ENCODE measurements at places on chromosomes 11 and 22.

DNA sequence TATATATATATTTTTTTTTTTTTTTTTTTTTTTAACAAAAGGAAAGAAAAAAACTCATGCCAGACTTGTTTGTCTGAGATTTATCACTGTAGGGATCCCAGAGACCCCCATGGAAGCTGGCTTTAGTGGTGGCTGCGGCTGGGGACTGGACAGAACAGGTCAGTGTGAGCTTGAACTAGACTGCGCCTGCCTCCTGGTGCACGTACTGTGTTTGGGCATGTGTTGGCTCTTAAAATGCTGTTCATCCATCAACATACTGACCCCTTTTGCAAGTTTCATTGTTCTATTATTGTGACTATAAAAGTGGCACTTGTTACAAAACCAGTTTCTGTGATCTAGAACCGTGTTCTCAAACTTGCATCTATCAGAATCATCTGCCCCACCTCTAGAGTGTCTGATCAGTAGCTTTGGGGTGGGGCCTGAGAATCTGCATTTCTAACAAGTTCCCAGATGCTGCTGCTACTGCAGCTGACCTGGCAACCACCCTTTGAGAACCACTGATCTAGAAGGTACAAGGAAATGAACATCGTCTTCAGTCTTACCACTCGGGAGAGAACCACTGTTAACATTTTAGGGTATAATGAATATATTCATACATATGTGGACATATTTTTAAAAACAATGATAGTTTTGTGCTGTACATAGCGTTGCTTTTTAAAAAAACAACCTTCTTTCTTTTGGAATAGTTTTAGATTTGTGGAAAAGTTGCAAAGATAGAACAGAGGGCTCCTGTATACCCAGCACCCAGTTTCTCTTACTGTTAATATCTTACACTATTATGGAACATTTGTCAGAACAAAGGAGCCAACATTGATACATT, 54.0 kb downstream of the ZNRF3 start:
- H3K4me1 ChIP-seq, result 0 out of 2 replicates have a peak, but pooled peaks cover 5% of the 10 kb centered on the region
- DNase-seq, result no peak
- H3K36me3 ChIP-seq, result 0 out of 2 replicates have a peak, but pooled peaks cover 4% of the 10 kb centered on the region
- H3K27ac ChIP-seq, result no peak overlapping the region
- H3K27me3 ChIP-seq, result no peaks in the 10 kb centered on the region
- no peak overlapping the region for H3K4me3 ChIP-seq

- H3K36me3 ChIP-seq, result no peaks in the 10 kb centered on the region
- H3K4me3 ChIP-seq, result no peak overlapping the region
- peaks cover 10% of the 10 kb centered on the region for H3K4me1 ChIP-seq
- no peak overlapping the region for H3K27ac ChIP-seq
Observed at GRCh38 chr22:36902143-36902926, 11.1 kb upstream of the CSF2RB start.

DNA sequence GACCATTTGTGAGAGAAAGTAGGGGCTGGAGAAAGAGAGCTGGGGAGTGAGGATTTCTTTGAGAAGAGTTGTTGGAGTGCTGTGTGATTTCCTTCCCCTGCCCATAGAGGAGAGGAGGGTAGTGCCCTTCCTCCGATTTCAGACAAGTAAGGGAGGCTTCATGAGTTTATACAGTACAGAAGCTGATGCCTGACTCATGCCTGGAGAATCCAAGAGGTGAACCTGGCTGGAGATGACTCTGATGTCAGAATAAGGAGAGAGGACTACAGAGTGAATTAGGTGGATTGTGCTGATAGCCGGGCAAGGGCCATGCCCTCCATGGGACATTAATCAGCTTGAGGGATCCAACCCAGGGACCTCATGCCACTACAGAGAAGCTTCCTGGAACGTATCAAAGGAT, 91.6 kb downstream of the FAR1 start:
- 0 out of 2 replicates have a peak, but pooled peaks cover 1% of the 10 kb centered on the region for H3K4me1 ChIP-seq
- no peak overlapping the region for H3K27ac ChIP-seq
- H3K4me3 ChIP-seq, result no peak overlapping the region
- no peak for DNase-seq

DNA sequence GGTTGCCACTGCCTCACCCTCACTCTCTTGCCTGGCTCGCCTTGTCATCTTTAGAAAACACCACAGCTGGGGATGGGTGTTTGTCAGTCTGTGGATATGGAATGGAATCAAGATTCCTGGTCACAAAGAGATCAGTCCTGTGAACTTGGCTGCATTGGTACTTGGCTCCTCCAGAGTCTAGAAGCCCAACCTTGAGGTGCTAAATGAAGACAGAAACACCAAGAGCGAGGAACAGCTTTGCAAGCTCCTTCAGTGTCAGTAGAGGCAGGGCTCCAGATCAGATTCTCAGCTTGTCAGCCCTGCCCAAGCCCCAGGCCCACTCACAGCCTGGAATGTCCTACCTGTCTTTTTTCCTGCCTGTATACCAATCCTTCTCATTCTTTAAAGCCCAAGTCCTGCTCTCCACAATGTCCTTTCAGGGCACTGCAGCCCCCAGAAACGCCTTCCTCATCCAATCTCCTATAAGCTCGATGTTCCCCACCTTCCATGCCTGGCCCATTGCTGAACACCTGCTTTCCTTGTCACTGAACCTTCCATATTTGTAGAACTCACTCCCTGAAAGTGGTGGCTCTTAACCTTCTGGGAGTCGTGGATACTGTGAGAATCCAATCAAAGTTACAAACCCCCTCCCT, 188.9 kb downstream of the BCR start:
- H3K27ac ChIP-seq, result no peak overlapping the region
- H3K4me3 ChIP-seq, result no peak overlapping the region
- DNase-seq, result no peak
- peaks cover 53% of the 10 kb centered on the region for H3K27me3 ChIP-seq
- no peaks in the 10 kb centered on the region for H3K4me1 ChIP-seq
- no peaks in the 10 kb centered on the region for H3K36me3 ChIP-seq

DNA sequence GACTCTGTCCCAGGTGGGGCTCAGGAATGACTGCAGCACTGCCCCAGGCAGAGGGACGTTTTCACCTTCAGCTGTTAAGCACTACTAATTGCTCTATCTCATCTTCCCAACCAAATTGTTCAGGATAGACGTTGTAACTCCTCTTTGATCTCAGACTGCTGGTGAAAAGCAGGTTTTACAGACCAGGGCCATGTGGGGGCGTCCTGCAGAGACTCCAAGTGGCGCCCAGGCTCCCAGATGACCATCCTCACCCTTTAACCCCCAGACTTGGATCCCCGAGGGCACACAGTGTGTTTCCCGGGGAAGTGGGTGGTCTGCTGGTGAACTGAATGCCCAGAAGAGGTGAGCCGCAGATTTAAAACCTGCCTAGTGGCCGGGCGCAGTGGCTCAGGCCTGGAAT, 23.9 kb downstream of the FADD start:
- no peak overlapping the region for H3K4me3 ChIP-seq
- no peaks in the 10 kb centered on the region for H3K36me3 ChIP-seq
- peaks cover 5% of the 10 kb centered on the region for H3K4me1 ChIP-seq
- H3K27me3 ChIP-seq, result no peaks in the 10 kb centered on the region
